ENCODE measurements at places on chromosomes 2 and 18. TPM values are rescaled to one million over a fixed set of nuclear protein-coding genes. Genes with fewer than 3 reads are reported as not detected.

Gene WDR33
- total RNA-seq: 65.6 TPM

Gene RUFY4
- not detected for total RNA-seq

Gene GMPPA
- 7.9 TPM for total RNA-seq

Gene MATN3
- 2.0 TPM for total RNA-seq

Gene HRH4
- total RNA-seq: not detected

Gene LOXHD1
- total RNA-seq: 0.25 TPM

Gene FRZB
- total RNA-seq: 14.3 TPM

Gene TDRD15
- not detected for total RNA-seq

Gene DSG4
- not detected for total RNA-seq

Gene SCN9A
- total RNA-seq: 71.1 TPM

Gene COX7A2L
- total RNA-seq: 103 TPM

Gene ELAC1
- 8.9 TPM for total RNA-seq

Gene IL36RN
- total RNA-seq: not detected

Gene RNPEPL1
- total RNA-seq: 7.1 TPM

Gene EPC2
- 70.6 TPM for total RNA-seq

Gene ANKRD53
- 2.7 TPM for total RNA-seq

Gene FNDC4
- total RNA-seq: 47.9 TPM

Gene NXPH2
- 17.2 TPM for total RNA-seq

Gene OR6B2
- not detected for total RNA-seq

Gene FMNL2
- 88.3 TPM for total RNA-seq

Gene NR4A2
- total RNA-seq: 6.1 TPM

Gene HOXD13
- not detected for total RNA-seq

Gene CACNB4
- 39.1 TPM for total RNA-seq

Gene SCYGR4
- not detected for total RNA-seq

Gene OSBPL1A
- total RNA-seq: 45.0 TPM

Gene EVA1A
- 0.98 TPM for total RNA-seq

Gene PTRHD1
- 27.5 TPM for total RNA-seq

Gene SKA1
- 2.0 TPM for total RNA-seq

Gene WNT10A
- not detected for total RNA-seq

Gene ZAP70
- 0.49 TPM for total RNA-seq

Gene GLB1L
- 3.4 TPM for total RNA-seq

Gene DAPL1
- 0.49 TPM for total RNA-seq

Gene DNAJC5G
- total RNA-seq: not detected

Gene ZBTB7C
- total RNA-seq: 2.0 TPM

Data from temporal lobe (tissue), 4 donors.